Lung (tissue), 17 donors: ENCODE measurements at places on chromosomes 13 and 19. TPM values are rescaled to one million over a fixed set of nuclear protein-coding genes. Genes with fewer than 3 reads are reported as not detected.

CEACAM4 gene
- 30.0 TPM for polyA plus RNA-seq

BRME1 gene
- polyA plus RNA-seq: 3.2 TPM

RUBCNL gene
- polyA plus RNA-seq: 6.0 TPM

KLK6 gene
- polyA plus RNA-seq: not detected

BEST2 gene
- polyA plus RNA-seq: not detected

ZNF549 gene
- polyA plus RNA-seq: 1.7 TPM

FBN3 gene
- polyA plus RNA-seq: 1.4 TPM
